Globus pallidus (tissue), 1 donor: ENCODE measurements at places on chromosomes 12 and 14.

- no peak for DNase-seq
Observed at GRCh38 chr12:12398026-12398859, 41.4 kb downstream of the BORCS5 start.

- DNase-seq, result no peak
Observed at GRCh38 chr12:132556801-132557200, 53.6 kb downstream of the LRCOL1 start.

GRCh38 chr12:14795028-14795448 is 8.2 kb downstream of the WBP11 start:
- DNase-seq, result no peak

- no peak for DNase-seq
Observed at GRCh38 chr12:2064071-2064507, 11.3 kb downstream of the CACNA1C start.

- no peak for DNase-seq
Observed at GRCh38 chr14:58797010-58797429, 159.3 kb downstream of the DACT1 start.

- DNase-seq, result peak; percentile 74
Observed at GRCh38 chr14:91173221-91173670, 59.4 kb downstream of the DGLUCY start.

GRCh38 chr12:47651368-47652254 is 54.2 kb downstream of the RPAP3 start:
- peak; percentile 71 for DNase-seq

GRCh38 chr14:74574706-74575105 is 37.3 kb downstream of the LTBP2 start:
- DNase-seq, result no peak

DNA sequence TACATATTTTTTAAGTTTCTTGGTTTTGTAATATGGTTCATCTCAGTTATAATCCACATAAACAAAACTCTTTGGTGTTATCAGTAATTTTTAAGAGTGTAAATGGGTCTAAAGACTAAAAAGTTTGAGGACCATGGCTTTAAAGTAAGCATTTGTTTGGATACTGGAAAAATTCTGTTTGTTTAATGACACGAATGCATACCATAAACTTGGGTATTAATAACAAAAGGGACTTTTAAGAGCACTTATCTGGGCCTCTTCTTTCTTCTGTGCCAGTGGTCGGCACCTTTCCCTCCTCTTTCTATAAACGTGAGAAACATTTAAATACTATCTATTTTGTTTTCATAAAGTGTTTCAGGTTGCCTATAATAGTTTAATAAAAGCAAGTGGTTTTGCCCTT is 47.4 kb downstream of the SAMD4A start:
- DNase-seq, result no peak

DNA sequence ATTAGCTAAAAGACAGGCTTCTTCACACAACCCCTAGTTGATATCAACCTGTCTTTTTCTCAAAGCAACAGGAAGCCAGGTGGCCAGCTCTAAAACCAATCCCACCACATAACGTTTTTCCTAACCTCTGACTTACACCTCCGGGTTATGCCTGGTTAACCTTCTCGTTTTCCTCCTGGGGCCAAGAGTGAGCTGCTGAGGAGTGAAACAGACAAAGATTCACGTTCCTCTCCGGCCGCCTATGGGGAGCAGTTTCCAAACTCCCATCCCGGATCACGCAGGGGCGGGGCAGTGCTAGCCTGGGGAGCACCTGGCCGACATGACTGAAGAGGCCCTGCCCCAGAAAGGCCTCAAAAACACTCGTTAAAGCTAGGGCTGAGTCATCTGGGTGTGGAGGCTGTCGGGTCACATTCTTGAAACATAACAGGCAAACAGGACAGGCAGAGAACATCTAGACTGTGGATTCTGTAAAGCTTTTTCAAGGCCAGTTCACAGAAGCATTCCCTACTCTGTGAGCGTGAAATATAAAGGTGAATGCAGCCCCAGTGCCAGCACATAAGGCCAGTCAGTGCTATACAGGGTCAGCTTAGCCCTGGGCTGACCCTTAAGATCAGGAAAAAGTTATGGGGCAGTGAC is 25.9 kb upstream of the LGALS3 start:
- DNase-seq, result no peak

DNA sequence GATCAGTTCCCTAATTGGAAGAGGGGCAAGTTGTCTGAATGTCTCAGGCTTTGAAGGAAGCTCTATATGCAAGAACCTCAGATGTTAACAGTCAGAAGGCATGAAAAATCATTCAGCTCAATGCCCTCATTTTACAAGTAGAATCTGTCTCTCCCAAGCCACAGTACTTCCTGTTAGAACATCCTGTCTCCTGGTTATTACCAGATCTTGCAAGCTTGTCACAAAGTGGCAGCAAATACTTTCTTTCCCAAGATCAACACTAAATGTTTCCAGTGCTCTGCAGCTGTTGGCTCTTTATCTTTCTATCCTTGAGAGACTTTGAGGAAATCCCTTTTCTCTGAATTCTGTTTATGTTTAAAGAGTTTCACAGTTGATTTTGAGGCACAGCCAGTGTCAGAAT is 235.5 kb downstream of the AKAP6 start:
- DNase-seq, result no peak

DNA sequence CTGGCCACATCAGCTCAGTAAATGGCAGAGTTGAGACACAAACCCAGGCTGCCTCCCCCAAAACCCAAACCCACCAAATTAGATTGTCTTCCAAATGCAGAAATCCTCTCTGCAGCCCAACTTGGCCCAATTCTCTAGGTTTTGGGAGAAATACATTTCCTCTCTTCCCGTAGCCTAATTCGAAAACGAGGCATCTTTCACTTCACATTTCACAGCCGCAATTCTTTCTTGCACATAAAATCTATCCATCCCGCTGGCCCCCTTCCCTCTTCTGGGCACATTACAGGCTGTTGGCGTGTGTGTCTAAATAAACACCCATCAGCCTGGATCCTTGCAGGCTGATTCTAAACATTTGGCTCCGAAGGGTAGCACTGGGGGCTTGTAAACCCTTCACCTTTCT is 83.8 kb upstream of the VRK1 start:
- no peak for DNase-seq

GRCh38 chr14:59037086-59037485 is 151.4 kb upstream of the DAAM1 start:
- no peak for DNase-seq

GRCh38 chr12:5139751-5140150 is 96.1 kb downstream of the KCNA5 start:
- no peak for DNase-seq

GRCh38 chr14:59771577-59771976 is 99.0 kb downstream of the RTN1 start:
- DNase-seq, result no peak

DNA sequence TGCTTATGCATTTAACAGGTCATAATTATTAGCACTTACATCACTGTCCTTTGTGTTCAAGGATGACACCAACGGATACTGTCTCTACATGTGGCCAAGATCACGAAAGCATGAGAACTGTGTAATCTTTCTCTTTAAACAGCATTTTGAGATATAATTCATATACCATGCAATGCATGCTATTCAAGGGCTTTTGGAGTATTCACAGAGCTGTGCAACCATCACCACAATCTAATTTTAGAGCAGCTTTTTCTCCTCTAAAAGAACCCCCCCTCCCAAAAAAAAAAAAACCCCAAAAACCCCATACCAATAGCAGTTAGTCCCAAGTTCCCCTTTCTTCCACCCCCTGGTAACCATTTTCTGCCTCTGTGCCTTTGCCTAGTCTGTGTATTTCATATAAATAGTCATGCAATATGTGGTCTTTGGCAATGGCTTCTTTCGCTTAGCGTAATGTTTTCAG is 60.6 kb downstream of the SPRING1 start:
- no peak for DNase-seq

- no peak for DNase-seq
Observed at GRCh38 chr12:31828071-31828470, 99.2 kb upstream of the AMN1 start.
